Left lung (tissue), 14 donors: ENCODE measurements at places on chromosomes 1 and 21. TPM values are rescaled to one million over a fixed set of nuclear protein-coding genes. Genes with fewer than 3 reads are reported as not detected.
A peak's percentile ranks its signal among the peaks of the same experiment; 100 is the strongest.

The ZNF648 gene
- total RNA-seq: 0.10 TPM

GRCh38 chr1:92902406-92902744, 58.9 kb downstream of the DIPK1A start:
- DNase-seq: no peak

- DNase-seq: no peak
These were observed 107.2 kb downstream of the RABGAP1L start for GRCh38 chr1:174266476-174266875.

GRCh38 chr1:56915960-56916359, 49.9 kb downstream of the C8B start:
- no peak for DNase-seq

GRCh38 chr1:165570078-165570477, 26.3 kb downstream of the LRRC52 start:
- no peak for DNase-seq

- no peak for DNase-seq
These were observed 633 bp upstream of the ETNK2 start for GRCh38 chr1:204152310-204153044.

- DNase-seq: no peak
These were observed 11.4 kb upstream of the ZSCAN20 start for GRCh38 chr1:33460947-33461629.

The LRRN2 gene
- 7.1 TPM for total RNA-seq

The CNR2 gene
- total RNA-seq: 0.05 TPM

- DNase-seq: no peak
These were observed 94.0 kb downstream of the PCP4 start for GRCh38 chr21:39961251-39961650.

The AVPR1B gene
- total RNA-seq: not detected

The DFFA gene
- 37.6 TPM for total RNA-seq

The C1QA gene
- 476 TPM for total RNA-seq

DNA sequence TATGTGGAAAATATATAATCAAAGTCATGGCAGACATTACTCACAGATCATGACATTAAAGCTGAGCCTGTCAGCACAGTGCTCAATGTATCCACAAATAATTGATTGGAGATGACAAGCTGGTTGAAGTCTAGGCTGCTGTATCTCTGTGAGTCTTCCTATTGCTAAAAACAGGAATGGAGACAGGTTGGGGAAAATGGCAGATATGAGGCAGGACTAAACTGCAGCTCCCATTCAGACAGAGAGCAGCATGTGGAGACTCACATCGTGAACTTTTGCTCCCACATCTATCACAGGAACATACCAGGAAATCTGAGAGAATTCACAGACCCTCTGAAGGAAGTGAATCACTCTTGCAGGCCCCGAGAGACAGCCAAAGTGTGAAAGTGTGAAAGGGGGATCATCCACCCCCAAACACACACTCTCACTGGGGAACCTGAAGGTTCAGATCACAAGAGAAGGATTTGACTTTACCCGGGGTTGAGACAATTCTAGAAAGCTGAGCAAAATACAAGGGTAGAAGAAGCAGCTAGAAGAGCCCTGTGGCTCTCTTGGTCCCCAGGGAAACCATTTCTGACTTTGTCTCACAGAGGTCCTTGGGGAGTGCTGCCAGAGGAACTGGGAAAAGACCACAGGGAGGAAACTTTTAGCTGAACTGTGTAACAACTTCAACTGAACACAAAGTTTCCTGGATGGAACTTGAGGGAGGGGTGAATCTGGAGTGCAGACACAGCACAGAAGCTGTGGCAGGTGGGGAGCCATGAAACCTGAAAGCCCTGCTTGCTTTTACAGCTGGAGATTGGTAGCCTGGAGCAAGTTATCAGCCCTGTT, 173.4 kb downstream of the S1PR1 start:
- no peak for DNase-seq

DNA sequence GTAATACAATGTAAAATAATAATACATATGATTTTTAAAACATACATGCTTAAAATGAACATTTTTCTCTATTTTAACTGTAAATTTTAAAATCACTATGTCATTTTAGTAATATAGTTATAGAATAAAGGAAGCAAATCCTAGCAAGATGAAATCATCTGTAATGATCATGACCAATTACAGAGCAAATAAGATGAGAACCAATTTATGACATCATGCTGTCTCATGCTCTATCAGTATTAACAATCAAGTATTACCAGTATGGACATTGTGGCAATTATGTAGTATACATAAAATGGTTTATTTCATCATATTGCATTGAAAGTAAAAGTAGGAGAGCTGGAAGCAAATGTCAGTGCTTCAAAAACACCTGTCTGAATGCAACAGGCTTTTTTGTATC, 255.0 kb downstream of the VAV3 start:
- no peak for DNase-seq

DNA sequence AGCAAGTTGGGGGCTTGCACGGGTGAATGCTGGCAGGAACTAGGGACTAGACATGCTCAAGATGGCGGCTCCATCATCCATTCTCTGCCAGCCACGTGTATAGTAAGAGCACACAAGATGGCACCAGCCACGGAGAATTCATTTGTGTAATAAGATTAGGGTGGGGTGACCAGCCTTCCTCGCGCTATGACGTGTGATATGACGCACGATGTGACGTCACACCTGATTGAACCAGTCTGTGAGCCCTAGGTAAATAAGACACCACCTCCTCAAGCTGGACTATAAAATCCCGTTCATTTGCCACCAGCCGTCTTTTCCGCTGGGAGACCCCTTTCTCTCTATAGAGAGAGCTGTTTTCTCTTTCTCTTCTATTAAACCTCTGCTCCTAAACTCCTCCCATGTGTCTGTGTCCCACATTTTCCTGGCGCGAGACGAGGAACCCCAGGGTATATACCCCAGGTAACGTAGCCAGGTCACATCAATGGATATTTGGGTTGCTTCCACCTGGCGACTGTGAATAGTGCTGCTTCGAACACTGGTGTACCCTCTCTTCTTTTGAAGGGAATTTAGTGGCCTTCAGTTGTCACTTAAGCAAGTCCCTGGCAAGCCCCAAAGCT, 18.1 kb upstream of the COG2 start:
- DNase-seq: no peak

DNA sequence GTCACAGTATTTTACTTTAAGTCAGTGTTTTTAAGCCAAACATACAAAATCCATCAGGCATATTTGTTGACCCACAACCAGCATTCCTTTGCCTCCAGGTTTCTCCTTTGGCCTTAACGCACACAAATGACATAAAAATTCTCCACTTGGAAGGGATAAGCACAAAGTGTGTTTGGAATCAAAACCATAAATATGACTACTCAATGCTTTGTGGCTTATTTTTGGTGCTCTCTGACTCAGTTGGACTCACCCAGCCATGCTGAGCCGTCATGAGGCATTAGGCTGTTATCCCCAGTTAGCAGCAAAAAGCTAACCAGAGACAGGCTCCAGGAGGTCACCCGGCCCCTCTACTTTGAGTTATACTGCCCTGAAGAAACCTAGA, 948 bp downstream of the PRUNE1 start:
- no peak for DNase-seq

- DNase-seq: no peak
These were observed 17.8 kb downstream of the C1orf116 start for GRCh38 chr1:207014728-207015127.

DNA sequence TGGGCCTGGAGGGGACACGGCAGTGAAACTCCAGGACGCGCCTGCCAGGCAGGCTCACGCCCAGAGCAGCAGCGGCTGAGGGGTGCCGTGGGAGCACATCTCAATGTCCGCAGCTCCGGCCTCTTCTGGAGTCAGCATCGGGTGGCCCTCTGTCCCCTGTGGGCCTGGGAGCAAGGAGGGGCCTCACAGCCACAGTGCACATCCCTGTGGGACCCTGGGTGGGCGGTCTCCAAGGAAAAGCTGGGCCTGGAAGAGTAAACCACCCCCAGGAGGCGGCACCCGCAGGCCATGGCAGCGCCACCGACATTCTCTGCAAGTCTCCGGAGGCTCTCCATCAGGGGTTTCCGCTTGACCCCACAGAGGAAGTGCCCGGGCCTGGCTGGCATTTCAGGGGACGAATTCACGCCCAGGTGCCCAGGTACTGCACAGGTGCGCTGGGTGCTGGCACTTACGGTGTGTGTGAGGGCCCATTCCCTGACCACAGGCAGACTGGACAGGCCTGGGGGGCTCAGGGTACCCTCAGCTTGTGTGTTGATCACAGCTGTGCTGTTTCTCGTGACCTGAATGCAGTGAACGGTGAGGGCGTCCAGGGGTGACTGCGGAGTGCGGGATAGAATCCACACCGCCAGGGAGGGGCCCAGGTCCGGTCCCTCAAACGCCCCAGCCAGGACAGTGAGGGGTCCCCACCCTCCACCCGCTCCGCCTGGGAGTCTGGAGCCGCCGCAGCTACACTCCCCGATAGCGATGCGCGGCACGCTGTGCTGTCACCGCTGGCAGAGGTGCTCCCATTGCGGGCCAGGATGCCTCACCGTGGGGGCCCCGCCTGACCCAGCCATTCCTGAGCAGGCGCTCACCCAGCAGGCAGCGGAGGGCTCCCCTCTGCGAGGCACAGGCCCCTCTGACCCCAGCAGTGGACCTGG, 16.6 kb upstream of the RNF223 start:
- no peak for DNase-seq

DNA sequence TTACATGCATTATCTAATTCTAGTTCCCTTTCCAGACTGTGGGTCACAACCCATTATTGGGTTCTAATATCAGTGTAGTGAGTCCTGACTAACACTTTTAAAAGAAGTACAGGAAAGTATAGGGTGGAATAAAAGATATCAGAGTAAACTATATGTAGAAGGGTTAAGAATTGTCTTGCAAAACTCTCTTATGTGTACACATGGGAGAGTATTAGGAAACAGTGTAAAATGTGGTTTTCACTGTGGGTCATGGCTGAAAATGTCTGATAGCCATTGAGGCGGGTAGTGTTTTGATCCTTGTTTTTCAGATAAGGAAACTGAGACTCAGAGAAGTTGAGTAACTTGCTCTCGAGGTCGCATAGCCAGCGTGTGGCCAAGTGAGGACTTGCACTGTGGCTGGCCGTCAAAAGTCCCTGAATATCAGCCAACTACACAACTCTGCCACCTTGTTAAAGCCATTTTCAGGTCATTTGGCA, 18.5 kb upstream of the MTARC1 start:
- DNase-seq: no peak

- peak; percentile 93 for DNase-seq
These were observed 8.7 kb downstream of the PLEKHA6 start for GRCh38 chr1:204350857-204351573.

The PLEKHN1 gene
- 3.8 TPM for total RNA-seq

The OR10K2 gene
- total RNA-seq: not detected

The HPDL gene
- 0.20 TPM for total RNA-seq

The MAP10 gene
- 2.7 TPM for total RNA-seq

- DNase-seq: no peak
These were observed 35.7 kb upstream of the IFNLR1 start for GRCh38 chr1:24222793-24223192.

The NUDT4B gene
- 2.5 TPM for total RNA-seq

DNA sequence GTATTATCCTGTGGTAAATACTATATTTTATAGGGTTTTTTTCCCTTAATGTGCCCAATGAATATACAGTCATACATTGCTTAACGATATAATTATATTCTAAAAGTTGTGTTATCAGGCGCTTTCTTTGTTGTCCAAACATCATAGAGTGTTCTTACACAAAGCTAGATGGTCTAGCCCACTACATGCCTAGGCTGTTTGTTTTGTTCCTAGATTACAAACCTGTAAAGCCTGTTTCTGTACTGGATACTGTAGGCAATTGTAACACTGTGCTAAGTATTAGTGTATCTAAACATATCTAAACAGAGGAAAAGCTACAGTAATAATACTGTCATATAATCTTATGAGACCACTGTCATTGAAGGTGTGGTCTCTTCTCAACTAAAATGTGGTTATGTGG, 242.6 kb upstream of the C1orf105 start:
- DNase-seq: no peak

GRCh38 chr1:29272147-29272907, 36.0 kb downstream of the PTPRU start:
- DNase-seq: no peak

The PLEKHG5 gene
- total RNA-seq: 10.7 TPM

The ATP1A4 gene
- not detected for total RNA-seq

The CLCNKA gene
- 0.39 TPM for total RNA-seq

DNA sequence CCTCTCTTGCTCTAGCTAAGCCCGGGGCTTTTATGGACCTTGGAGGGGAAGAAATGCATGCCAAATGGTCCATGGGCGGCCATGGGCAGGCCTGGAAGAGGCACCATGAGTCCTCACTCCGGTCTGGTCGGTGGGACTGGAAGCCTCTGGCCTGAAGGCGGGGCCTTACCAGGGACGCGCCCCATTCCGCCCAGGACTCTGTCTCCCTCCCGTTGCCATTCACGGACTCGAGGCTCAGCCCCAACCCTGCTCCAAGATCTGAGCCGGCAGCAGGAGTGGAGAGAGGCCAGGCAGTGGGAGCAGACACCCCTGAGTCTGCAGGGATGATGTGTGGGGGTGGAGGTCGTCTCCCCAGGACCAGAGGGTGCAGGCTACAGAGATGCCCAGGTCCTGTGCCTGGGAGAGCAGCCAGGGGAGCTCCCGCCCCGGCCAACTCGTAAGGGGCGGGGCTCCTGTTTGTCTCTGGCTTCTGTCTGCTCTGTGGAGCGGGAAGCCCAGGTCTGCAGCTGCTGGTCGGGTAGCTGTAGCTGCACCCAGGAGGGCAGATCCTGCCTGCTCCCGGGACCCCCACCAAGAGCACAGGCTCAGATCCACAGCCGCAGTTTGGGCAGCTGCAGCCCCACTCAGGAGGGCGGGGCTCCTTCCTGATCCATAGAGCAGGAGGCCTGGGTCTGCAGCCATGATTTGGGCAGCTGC, 8.3 kb upstream of the KANK4 start:
- no peak for DNase-seq

The GBP1 gene
- total RNA-seq: 64.3 TPM

The MROH9 gene
- not detected for total RNA-seq

GRCh38 chr1:184595596-184595995, 159.1 kb downstream of the EDEM3 start:
- DNase-seq: no peak

The MYOC gene
- 0.58 TPM for total RNA-seq

GRCh38 chr1:115065021-115065420, 24.3 kb downstream of the TSPAN2 start:
- no peak for DNase-seq

The S100A2 gene
- 25.9 TPM for total RNA-seq

DNA sequence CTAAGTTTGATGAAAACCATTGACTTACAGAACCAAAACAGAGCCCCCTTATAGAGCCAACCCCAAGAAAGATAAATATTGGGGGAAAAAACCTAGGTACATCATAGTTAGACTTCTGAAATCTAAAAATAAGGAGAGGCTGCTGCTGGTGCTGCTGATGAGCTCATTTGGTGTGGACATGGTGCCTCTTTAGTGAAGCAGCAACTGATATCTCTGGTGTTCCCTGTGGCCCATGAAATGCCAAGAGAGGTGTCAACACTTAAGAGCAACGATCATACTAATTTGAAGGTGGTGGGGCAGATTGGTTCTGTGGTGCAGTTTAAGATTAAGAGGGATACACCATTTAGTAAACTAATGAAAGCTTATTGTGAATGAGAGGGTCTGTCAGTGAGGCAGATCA, 35.9 kb downstream of the ST3GAL3 start:
- DNase-seq: no peak

- no peak for DNase-seq
These were observed 8.4 kb downstream of the SYPL2 start for GRCh38 chr1:109474697-109475096.

The TTC34 gene
- total RNA-seq: 0.44 TPM

The RNF186 gene
- not detected for total RNA-seq

The RIMS3 gene
- 5.0 TPM for total RNA-seq

- no peak for DNase-seq
These were observed 254.0 kb downstream of the PTPRU start for GRCh38 chr1:29490204-29490934.

GRCh38 chr21:39867198-39867650, at the start of gene PCP4:
Gene PCP4, plus strand, starts transcription at chr21:39867438. Its CDS starts 64 bp downstream, at chr21:39867502.
- DNase-seq: peak; percentile 23

- no peak for DNase-seq
These were observed 52.8 kb downstream of the FHAD1 start for GRCh38 chr1:15299806-15300205.
